AG04449 (cell line): ENCODE measurements at places on chromosomes 3 and 15.

DNA sequence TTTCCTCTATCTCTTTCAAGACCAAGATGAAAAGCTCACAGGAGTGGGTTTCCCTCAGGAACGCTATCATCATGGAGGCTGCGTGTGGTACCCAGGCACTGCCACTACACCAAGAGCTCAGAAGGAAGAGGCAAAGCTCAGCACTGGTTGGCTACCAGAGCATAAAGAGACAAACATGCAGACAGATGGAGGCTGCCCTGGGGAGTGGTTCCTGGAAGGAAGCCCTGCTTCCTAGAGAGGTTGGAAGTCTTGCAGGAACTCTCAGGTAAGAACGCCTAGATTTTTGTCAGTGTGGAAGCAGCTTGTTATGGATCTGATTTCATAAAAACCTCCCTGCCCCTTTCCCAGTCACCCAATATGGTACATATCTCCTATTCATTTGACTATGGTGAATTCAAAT is 49.9 kb upstream of the ADCY5 start:
- DNase-seq = no peak

DNA sequence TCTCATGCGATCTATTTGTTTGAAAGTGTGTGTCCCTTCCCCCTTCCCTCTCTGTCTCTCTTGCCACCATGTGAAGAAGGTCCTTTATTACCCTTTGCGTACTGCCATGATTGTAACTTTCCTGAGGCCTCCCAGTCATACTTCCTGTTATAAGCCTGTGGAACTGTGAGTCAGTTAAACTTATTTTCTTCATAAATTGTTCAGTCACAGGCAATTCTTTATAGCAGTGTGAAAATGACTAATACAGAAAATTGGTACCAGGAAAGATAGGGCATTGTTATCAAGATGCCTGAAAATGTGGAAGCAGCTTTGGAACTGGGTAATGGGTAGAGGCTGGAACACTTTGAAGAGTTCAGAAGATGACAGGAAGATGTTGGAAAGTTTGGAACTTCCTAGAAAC is 743.7 kb upstream of the NECTIN3 start:
- no peak for DNase-seq

GRCh38 chr3:64380546-64380945 is 155.3 kb upstream of the PRICKLE2 start:
- DNase-seq = no peak

- DNase-seq = no peak
Measured at GRCh38 chr3:149848688-149849087, 35.7 kb downstream of the RNF13 start.

GRCh38 chr15:30906366-30906765 is 2.7 kb downstream of the FAN1 start:
- DNase-seq = no peak

- no peak for DNase-seq
Measured at GRCh38 chr15:39396979-39397615, 183.8 kb upstream of the THBS1 start.

GRCh38 chr3:22371607-22372291 is 620.7 kb upstream of the ZNF385D start:
- no peak for DNase-seq

- DNase-seq = no peak
Measured at GRCh38 chr15:31799715-31800321, 230.5 kb upstream of the CHRNA7 start.

- no peak for DNase-seq
Measured at GRCh38 chr3:131705099-131705498, 202.3 kb upstream of the MRPL3 start.

GRCh38 chr3:118973050-118973449 is 61.6 kb downstream of the IGSF11 start:
- DNase-seq = no peak

GRCh38 chr3:196186651-196187573 is 24.3 kb downstream of the ZDHHC19 start:
- DNase-seq = no peak
